ENCODE measurements at places on chromosomes 2 and 18. TPM values are rescaled to one million over a fixed set of nuclear protein-coding genes. Genes with fewer than 3 reads are reported as not detected.

Gene ST8SIA3
- total RNA-seq = not detected

Gene GRB14
- 12.8 TPM for total RNA-seq

Gene GATA6
- 35.0 TPM for total RNA-seq

Gene MOB4
- 36.1 TPM for total RNA-seq

Gene CNDP1
- total RNA-seq = not detected

Gene KIF5C
- 0.38 TPM for total RNA-seq

Gene PGAP1
- total RNA-seq = 5.2 TPM

Gene TUBB8B
- not detected for total RNA-seq

Gene HS6ST1
- 12.8 TPM for total RNA-seq

Gene SULT1C4
- 0.56 TPM for total RNA-seq

Gene NABP1
- 79.5 TPM for total RNA-seq

Gene STARD6
- 0.28 TPM for total RNA-seq

Gene STON1
- 20.0 TPM for total RNA-seq

Gene REEP1
- total RNA-seq = under 0.01 TPM

Gene ASB18
- total RNA-seq = not detected

Gene UCN
- total RNA-seq = 1.1 TPM

Gene NXPH2
- total RNA-seq = 0.28 TPM

Gene RGPD4
- under 0.01 TPM for total RNA-seq

Gene LIMS4
- total RNA-seq = 8.1 TPM

Gene INHA
- not detected for total RNA-seq

Gene FAM168B
- total RNA-seq = 99.5 TPM

Gene CRYBA2
- total RNA-seq = not detected

Gene PIGN
- 82.9 TPM for total RNA-seq

Gene OTOF
- total RNA-seq = 0.19 TPM

Gene SERPINB5
- total RNA-seq = under 0.01 TPM

Gene GAD1
- under 0.01 TPM for total RNA-seq

Gene RASGRP3
- 2.5 TPM for total RNA-seq

Gene FAM124B
- 0.38 TPM for total RNA-seq

Gene COLEC12
- total RNA-seq = 10.1 TPM

Gene LYPD6
- under 0.01 TPM for total RNA-seq

Gene RIT2
- total RNA-seq = not detected

Gene ADAM23
- total RNA-seq = 3.9 TPM

Gene TTN
- 0.85 TPM for total RNA-seq

Gene RABL2A
- 10.1 TPM for total RNA-seq

Gene IL1R2
- total RNA-seq = 0.38 TPM

Gene BUB1
- total RNA-seq = 49.5 TPM

Gene TSPYL6
- total RNA-seq = not detected

Gene REL
- total RNA-seq = 2.5 TPM

Gene TXNDC2
- total RNA-seq = not detected

Measured in regular cardiac myocyte (primary cell).